ENCODE measurements at places on chromosomes 5 and 9.
A peak's percentile ranks its signal among the peaks of the same experiment; 100 is the strongest.

DNA sequence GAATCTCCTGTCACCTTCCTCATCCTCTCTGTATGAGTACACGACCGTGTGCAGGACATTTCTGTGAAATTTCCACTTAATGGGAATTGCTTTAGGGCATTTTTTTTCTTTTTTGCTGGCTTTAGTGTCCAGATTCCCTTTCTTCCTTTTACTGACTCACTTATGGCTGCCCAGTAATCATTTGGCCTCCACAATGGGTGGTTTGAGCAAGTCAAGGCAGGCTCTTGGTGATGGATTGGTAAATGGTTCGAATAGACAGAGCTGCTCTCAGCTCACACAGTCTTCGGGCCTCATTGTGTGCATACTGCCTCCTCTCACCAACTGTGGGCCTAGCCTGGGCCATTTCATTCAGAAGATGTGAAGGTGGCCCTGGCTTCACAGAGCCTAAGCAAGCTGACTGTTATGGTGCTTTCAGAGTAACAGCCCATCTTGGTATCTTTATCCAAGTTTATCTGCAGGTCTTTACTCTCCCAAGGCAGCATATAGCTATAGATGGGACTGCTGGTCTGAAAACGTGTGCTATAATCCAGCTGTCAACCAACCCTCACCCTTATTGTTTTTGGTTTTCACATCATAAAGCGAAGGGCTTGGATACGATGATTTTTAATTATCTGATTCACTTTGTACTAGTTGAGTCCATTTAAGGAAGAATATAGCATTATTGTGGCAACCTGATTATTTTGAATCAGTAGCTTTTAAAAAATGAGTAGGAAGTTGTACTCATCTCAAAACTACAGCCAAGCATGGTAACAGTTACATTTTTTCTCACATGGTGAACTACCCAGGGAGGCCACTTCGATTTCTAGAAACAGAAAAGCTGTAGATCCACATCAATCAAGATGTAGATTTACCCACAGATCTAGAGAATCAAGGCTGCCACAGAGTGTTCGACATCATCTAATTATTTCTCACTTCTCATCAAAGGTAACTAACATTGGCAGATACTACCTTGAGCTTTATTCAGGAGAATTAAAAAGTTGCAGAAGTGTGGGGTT is 50.4 kb upstream of the CKMT2 start:
- no peak for DNase-seq

GRCh38 chr9:100098046-100098886 is 534 bp downstream of the ERP44 start:
- DNase-seq = peak; percentile 89

GRCh38 chr9:29806937-29807618 is 2233.8 kb upstream of the C9orf72 start:
- DNase-seq = no peak

DNA sequence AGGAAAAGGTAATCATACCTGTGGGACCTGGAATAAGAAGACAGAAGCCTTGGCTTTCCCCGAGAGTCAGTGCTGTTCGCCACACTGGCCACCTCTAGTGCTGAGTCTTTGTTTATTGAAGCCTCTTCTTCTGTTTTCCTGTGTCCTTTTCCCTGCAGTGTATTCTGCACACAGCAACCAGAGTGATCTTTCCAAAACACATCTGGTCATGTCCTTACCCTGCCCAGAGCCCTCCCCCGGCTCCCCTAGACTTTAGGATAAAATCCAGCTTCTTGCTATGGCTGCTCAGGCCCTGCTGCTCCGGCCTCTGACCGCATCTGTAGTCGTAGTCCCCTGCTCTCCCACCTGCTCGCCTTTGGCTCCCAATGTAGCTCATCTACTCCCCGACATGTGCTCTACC is 28.3 kb downstream of the GALNT10 start:
- no peak for DNase-seq

DNA sequence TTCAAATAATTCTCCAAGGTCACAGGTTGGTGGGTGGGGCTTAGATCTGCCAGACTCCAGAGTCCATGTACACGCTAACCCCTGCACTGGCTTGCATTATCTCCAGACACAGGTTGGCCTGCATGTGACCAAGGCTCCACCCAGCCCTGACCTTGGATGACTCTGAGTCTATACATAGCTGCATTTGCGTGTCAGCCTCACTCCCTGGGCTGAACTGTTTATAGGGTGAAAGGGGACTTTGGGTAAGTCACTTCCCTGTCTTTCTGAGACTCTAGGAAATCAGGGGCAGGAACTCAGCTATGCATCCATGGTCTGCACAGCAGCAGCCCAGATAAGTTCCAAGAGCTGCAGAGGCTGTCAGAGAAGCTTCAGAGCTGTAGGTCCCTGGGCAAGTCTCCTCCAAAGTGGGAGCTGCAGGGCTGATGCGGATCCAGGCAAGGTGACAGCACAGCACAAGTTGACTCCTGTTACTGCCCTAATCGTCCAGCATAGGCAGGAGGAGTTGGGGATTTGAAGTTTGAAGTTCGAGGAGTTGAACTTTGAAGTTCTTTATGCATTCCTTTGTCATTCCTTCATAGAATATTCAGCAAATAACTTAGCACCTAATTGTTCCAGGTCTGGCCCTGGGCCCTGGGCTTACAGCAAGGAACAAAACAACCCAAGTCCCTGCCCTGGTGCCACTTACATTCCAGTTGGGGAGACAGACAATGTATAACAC is 53.4 kb downstream of the SLC22A5 start:
- DNase-seq = no peak

GRCh38 chr9:127241354-127241753 is 23.2 kb upstream of the GARNL3 start:
- DNase-seq = no peak

DNA sequence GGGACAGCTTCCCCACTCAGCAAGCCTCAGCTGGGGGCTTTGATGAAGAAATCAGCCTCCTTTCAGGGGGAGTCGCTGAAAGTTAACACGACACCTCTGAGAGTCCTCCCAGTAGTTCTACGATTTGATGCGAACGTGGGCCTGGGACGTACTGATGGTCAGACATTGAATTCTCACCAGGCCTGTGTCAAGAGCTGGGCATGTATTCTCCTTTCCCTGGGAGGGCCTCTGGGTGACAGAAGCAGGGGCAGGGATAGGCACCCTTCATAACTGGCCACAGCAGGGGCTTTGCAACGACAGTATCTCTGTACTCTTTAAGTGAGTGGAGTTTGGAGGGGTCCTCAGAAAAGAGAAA is 15.6 kb upstream of the COL5A1 start:
- peak; percentile 10 for DNase-seq

DNA sequence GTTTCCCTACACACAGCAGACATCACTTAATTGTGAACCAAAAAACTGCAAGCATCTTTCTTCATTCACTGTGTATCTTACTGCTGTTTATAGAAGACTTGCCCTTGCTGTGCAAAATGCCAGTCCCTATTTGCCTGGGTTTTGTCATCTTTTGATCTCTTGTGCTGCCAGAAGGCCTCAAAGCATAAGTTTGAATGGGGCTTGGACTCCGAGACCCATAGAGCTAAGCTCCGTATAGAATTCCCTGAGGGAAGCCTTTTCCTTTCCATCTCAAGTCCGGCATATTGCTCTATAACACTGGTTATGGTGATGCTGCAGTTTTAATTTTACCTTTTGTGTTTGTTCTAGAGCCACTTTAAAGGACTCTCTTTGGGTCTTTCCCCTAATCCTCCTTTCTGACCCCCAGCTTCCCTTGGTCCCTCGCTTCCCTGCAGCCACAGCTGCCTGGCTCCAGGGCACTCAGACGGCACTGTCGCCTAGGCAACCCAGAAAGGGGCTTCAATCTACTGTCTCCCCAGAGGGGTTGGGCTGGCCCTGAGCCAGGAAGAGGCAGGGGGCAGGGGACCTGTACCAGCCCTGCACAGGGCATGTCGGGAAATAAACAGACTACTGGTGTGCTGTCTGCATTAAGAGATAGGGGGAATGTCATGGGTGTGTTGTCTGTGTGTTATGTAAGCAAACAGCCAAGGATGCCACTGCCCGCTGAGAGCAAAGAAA is 73.4 kb upstream of the MELK start:
- DNase-seq = no peak

DNA sequence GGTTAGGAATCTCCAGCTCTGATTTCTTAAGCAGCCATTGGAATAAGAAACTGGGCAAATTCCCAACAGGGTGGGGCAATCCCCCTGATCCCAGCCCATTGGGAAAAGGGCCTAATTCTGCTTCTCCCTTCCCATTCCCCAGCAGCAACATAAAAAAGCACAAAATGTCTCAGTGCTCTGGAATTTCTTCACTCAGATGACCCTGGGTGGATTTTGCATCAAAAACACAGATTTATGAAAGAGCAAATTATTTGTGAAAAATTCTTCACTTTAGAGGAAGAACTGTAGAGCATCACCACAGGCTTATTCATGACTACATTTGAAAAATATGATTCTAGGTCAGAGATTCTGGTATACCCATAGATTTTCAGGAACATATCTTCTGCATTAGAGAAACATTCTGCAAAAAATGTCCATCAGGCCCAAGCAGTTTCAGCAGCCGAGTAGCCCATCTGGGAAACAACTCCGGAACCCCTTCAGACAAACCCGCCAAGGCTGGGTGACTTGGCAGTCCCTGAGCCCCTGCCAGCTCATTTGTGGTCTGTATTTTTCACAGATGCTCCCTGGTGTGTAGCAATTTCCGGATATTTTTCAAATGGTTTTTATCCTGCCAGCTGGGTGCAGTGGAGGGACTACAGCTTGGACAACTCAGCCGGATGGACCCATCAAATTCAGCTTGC is 102.1 kb upstream of the RANBP3L start:
- peak; percentile 31 for DNase-seq

- DNase-seq = peak; percentile 35
Measured at GRCh38 chr5:107669096-107670031, 1.4 kb downstream of the EFNA5 start.

DNA sequence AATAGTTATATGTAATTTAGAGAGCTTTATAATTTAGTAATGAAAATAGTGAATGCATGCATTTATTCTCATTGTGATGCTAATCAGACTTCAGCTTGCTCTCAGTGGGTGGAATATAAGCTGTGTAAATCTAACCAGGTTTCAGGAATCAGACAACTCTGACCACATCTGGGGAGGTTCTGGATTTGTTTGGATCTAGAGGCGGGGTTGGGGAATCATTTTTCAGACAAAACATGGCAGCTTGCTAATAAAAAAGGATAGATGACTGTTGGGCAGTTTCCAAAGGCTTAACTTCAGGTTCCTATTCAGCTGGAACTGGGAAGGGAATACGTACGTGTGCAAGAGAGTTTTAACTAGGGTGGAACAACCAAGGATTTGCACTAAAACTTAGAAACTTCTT is 43.2 kb upstream of the MAMDC2 start:
- DNase-seq = no peak

DNA sequence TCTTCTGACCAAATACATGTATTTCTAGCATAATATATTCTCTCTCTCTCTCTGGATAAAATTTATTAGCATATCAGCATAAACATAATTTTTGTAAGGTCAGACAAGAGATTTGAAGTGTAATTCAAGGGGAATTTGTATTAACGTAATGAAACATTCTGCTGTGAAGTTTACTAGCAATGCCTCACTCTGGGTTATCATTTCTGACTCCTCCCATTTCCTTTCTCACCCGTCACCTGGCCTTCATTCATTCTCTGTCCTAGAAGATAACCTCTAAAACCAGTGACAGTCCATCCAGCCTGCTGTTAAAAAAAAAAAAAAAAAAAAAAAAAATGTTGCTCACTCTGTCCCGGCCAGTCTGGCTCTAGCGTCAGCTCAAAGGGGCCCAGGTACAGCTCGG is 27.1 kb downstream of the GRAMD2B start:
- no peak for DNase-seq

- DNase-seq = no peak
Measured at GRCh38 chr5:22560147-22560546, 293.0 kb downstream of the CDH12 start.

- no peak for DNase-seq
Measured at GRCh38 chr5:106854105-106854687, 816.5 kb downstream of the EFNA5 start.

- DNase-seq = no peak
Measured at GRCh38 chr9:34648673-34649072, 2.2 kb downstream of the GALT start.

DNA sequence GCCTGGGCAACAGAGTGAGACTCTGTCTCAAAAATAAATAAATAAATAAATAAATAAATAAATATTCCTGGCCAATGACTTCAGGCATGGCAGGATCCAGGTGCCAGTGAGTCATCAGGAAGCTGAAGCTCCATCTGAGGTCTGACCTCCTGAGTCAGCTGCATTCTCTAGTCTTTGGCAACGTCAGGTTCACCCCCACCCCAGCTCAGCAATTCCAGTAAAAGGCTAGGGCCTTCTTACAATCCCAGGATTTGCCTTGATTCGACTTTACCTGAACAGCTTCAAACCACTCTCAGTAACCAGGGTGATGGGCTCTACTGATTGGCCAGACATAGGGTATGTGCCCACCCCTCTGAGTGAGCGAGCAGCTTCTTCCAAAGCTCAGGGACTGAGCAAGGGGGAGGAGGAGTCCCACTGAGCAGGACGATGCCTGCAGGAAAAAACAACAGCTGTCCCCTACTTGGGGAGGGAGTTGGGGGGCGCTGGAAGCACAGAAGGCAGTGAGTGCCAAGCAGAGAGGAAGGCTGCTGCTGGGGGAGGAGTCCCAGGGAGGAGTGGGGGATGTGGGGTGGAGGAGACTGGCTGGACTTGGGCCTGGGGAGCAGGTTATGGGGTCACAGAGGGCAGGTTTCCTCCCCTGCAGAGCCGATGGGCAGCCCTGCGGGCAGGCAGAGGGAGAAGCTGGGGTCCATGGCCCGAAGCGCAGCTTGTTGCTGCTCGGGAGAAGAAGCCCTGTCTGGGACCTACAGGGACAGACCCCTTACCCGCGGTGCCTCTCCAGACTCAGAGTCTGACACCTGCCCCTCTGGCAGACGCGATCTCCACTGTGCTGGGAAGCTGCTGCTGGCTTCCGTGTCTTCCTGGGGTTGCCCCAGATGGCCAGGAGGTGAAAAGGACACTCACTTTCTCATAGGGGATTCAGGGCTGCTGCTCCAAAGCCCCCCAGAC is 25.9 kb upstream of the UNC5A start:
- DNase-seq = no peak

GRCh38 chr9:3858961-3859360 is 333.2 kb upstream of the RFX3 start:
- no peak for DNase-seq

DNA sequence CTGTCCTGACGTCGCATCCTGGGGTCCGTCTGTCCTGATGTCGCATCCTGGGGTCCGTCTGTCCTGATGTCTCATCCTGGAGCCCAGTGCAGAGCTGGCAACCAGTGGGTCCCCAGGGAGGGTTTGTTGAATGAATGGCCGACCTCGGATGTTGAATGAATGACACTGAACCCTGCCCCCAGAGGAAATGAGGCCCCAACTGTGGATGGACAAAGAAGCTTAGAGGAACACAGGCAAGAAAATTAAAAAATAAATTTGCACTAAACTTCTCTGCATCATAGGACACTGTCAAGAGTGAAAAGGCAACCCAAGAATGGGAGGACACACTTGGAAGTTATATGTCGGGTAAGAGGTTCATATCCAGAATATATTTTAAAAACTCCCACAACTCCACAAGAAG is 47.7 kb upstream of the NOTCH1 start:
- no peak for DNase-seq

- peak; percentile 18 for DNase-seq
Measured at GRCh38 chr9:134204041-134204440, 39.7 kb upstream of the RNU6ATAC start.

- no peak for DNase-seq
Measured at GRCh38 chr5:3276896-3277295, 318.7 kb upstream of the IRX1 start.

GRCh38 chr5:180126716-180127681 is 55.4 kb upstream of the RNF130 start:
- DNase-seq = no peak

Measured in posterior cingulate gyrus (tissue), 11 donors.